ENCODE measurements at places on chromosomes 2 and 18. TPM values are rescaled to one million over a fixed set of nuclear protein-coding genes. Genes with fewer than 3 reads are reported as not detected.

Gene TNFRSF11A
- 22.9 TPM for total RNA-seq

DNA sequence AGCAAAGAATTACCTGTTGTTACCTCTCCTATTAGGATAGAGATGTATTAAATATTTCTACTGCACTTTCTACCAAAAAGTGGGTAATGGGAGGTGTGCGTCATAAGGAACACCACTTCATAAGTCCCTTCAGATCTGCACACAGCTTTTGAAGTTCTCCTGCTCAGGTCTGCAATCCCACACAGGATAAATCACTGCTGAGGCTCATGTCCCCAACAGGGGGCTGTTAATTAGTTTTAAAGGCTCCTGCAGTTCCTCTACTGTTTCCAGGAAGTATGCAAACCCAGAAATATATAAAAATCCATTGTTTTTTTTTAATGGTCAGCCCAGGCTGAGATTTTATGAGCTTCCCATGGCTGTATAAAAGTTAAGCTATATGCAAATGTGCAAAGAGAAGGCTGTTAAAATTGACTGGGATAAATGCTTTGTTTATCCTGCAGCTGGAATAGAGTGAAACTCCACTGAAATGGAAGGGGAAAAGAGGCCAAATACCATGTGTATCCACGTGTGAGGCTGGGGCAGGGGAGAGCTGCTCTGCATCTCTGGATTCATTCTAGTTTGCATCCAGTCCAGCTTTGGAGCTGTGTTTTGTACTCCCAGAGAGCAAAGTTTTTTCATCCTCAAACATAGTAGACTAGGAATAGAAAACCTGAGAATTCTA lies 903.7 kb downstream of the TDRD15 start:
- no peaks in the 10 kb centered on the region for H3K27me3 ChIP-seq
- H3K4me3 ChIP-seq, result no peak overlapping the region
- no peak overlapping the region for H3K27ac ChIP-seq
- H3K36me3 ChIP-seq, result no peaks in the 10 kb centered on the region
- no peaks in the 10 kb centered on the region for H3K4me1 ChIP-seq

Gene GPR35
- 7.6 TPM for total RNA-seq

Gene MEP1B
- not detected for total RNA-seq

Gene TMEM17
- total RNA-seq, result 0.15 TPM

Gene GPR45
- total RNA-seq, result not detected

- no peaks in the 10 kb centered on the region for H3K4me1 ChIP-seq
- no peaks in the 10 kb centered on the region for H3K36me3 ChIP-seq
- no peak overlapping the region for H3K4me3 ChIP-seq
- DNase-seq, result no peak
- H3K27me3 ChIP-seq, result peaks cover 2% of the 10 kb centered on the region
Measured at GRCh38 chr18:7273301-7273921, 42.5 kb downstream of the LRRC30 start.

Gene ARID5A
- 233 TPM for total RNA-seq

Gene SERPINB11
- not detected for total RNA-seq

- H3K27ac ChIP-seq, result no peak overlapping the region
- peaks cover 7% of the 10 kb centered on the region for H3K36me3 ChIP-seq
Measured at GRCh38 chr18:21509062-21509461, 91.4 kb downstream of the ESCO1 start.

Gene MC5R
- not detected for total RNA-seq

Gene SLC19A3
- total RNA-seq, result not detected

DNA sequence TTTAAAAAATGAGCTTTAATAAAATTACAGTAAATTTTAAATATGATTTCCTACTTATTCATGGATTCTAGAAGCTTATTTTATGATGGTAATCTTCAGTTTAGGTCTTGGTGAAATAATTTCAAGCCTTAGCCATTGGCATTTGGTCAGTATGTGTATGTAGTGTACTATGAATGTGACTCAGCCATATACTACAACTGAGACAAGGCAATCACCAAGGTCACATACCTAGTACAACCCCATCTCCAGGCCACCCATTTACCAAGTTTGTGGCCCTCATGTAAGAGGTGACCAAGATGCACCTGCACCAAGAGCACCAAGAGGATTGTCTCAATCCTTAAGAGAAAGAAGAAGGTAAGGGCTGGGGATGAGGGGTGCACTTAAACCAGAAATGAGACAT lies 54.8 kb upstream of the FRZB start:
- peaks cover 2% of the 10 kb centered on the region for H3K36me3 ChIP-seq
- no peak overlapping the region for H3K27ac ChIP-seq
- H3K4me3 ChIP-seq, result no peak overlapping the region
- no peak for DNase-seq

Gene C2orf81
- 1.9 TPM for total RNA-seq

GRCh38 chr18:55821219-55821618 lies 233.2 kb upstream of the TCF4 start:
- no peak for DNase-seq
- H3K27me3 ChIP-seq, result no peaks in the 10 kb centered on the region

Gene SPRED2
- 8.5 TPM for total RNA-seq

GRCh38 chr2:27149570-27150405 lies 984 bp downstream of the TCF23 start:
- H3K4me1 ChIP-seq, result no peaks in the 10 kb centered on the region
- peaks cover 7% of the 10 kb centered on the region for H3K27me3 ChIP-seq
- H3K4me3 ChIP-seq, result no peak overlapping the region
- no peak overlapping the region for H3K27ac ChIP-seq
- no peaks in the 10 kb centered on the region for H3K36me3 ChIP-seq

Gene CNDP1
- total RNA-seq, result not detected

DNA sequence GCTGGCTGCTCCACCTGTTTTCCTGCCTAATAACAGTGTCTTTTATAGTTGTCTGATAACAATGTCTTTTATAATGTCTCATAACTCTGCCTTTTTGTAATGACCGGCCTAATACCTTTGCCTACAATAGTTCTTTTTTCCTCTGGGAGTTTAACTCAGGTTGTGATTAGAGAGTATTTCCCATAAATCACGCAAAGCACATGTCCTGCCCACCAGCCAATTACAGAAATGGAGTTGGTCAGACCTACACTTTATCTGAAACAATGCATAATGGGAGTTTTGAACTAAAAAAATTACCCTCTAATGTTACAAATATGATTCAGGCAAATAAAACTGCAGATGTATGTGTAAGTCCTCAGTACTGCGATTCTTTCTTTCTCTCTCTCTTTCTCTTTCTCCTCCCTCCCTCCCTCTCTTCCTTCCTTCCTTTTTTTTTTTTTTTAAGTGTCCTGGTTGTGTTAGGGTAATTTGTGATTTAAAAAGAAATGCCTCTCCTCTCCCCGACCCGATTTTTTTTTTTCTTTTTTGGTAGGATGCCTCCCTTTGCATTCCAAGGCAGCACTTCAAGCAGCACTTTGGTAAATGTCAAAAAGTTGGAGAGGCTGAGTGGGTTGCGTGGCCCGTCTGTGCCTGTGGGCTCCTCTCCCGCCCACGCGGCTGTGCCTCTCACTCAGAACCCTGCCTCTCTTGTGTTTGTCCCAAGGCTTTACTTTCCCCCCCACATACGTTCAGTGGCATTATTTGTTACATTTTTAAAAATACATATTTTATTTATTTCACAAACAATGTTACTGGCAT lies 147.3 kb downstream of the AGAP1 start:
- no peak for DNase-seq
- no peaks in the 10 kb centered on the region for H3K36me3 ChIP-seq
- no peaks in the 10 kb centered on the region for H3K4me1 ChIP-seq
- H3K4me3 ChIP-seq, result no peak overlapping the region
- H3K27ac ChIP-seq, result no peak overlapping the region
- no peaks in the 10 kb centered on the region for H3K27me3 ChIP-seq

GRCh38 chr2:20211860-20212458 lies 13.0 kb downstream of the SDC1 start:
- H3K4me3 ChIP-seq, result no peak overlapping the region
- H3K4me1 ChIP-seq, result no peaks in the 10 kb centered on the region
- DNase-seq, result no peak
- H3K27me3 ChIP-seq, result peaks cover 4% of the 10 kb centered on the region

Gene DUSP2
- total RNA-seq, result 500 TPM

- H3K36me3 ChIP-seq, result peaks cover 27% of the 10 kb centered on the region
- H3K4me1 ChIP-seq, result no peaks in the 10 kb centered on the region
- no peak for DNase-seq
- H3K4me3 ChIP-seq, result no peak overlapping the region
Measured at GRCh38 chr18:9574473-9575115, 39.8 kb downstream of the PPP4R1 start.

DNA sequence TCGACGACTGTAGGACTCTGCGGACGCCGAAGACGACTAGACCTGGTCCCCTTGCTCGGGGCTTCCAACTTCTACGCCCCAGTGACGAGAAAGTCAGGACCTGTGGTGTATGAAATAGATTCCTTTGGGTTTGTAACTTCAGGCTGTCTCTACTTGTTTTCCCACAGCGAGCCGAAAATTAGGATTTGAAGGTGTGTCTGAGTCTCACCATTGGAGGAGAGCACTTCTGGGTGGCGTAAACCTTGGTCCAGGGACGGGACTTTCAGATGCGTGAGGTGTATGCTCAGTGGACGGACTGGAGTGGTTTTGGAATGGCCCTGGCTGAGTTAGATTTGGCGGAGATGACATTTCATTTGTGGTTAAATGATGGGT lies 1.3 kb downstream of the BIRC6 start:
- peak overlapping the region; percentile 89 for H3K4me3 ChIP-seq
- H3K27me3 ChIP-seq, result no peaks in the 10 kb centered on the region
- no peak for DNase-seq
- H3K4me1 ChIP-seq, result peaks cover 40% of the 10 kb centered on the region

DNA sequence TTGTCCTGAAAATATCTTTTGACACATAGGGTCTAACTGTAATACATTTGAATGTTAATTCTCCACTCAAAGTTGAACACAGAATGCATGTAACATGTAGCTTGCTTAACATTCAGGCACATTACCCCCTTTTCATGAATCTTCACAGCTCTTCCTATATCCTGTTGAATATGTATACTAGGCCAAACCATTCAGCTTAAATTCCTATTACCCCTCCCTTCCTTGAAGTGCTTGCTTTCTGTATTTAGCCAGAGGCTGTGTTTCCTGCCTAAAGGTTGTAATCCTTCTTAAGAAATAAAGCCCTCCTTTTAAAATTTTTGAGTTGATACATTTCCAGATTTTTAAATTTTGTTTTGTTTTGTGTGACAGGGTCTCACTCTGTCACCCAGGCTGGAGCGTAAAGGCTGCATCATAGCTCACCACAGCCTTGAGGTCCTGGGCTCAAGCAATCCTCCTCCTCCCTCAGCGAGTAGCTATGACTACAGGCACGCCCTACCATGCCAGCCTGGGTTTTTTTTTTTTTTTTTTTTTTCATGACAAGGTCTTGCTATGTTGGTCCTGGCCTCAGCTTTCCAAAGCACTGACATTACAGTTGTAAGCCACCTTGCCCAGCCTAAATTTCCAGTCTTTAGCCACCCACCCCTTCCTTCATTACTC lies 357.6 kb downstream of the DSC3 start:
- H3K4me3 ChIP-seq, result no peak overlapping the region
- no peaks in the 10 kb centered on the region for H3K36me3 ChIP-seq
- H3K27me3 ChIP-seq, result no peaks in the 10 kb centered on the region
- H3K27ac ChIP-seq, result no peak overlapping the region
- no peaks in the 10 kb centered on the region for H3K4me1 ChIP-seq

GRCh38 chr2:85368921-85369320 lies 14.4 kb downstream of the ELMOD3 start:
- DNase-seq, result no peak
- H3K27me3 ChIP-seq, result no peaks in the 10 kb centered on the region
- no peak overlapping the region for H3K4me3 ChIP-seq
- H3K27ac ChIP-seq, result no peak overlapping the region
- H3K4me1 ChIP-seq, result no peaks in the 10 kb centered on the region

Gene GAD1
- total RNA-seq, result 5.3 TPM

DNA sequence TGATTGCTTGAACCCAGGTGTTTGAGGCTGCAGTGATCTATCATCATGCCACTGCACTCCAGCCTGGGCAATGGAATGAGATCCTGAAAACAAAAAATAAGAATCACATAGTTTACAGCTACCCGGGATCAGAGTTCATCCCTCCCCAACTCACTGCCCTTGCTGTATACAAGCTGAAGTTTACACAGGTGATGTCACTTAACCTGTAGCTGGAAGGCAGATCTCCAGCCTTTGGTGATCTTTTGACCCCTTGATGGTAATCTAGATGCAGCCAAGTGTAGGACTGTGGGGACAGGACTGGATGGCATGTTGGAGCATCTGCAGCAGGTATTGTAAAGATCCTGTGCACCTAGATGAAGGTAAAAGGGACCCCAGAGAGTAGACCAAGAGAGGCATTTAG lies 66.7 kb upstream of the SLC14A2 start:
- peaks cover 4% of the 10 kb centered on the region for H3K27me3 ChIP-seq
- no peak overlapping the region for H3K4me3 ChIP-seq
- no peaks in the 10 kb centered on the region for H3K36me3 ChIP-seq
- H3K27ac ChIP-seq, result no peak overlapping the region
- DNase-seq, result no peak
